ENCODE measurements at places on chromosomes 2 and 18.

- DNase-seq, result no peak
These were observed 56.3 kb downstream of the PHLPP1 start for GRCh38 chr18:62771494-62772270.

GRCh38 chr2:104769096-104769495, 84.8 kb upstream of the POU3F3 start:
- no peak for DNase-seq

- DNase-seq, result peak; percentile 77
These were observed 55.2 kb downstream of the LDLRAD4 start for GRCh38 chr18:13273800-13274199.

- DNase-seq, result no peak
These were observed 92.9 kb downstream of the ZEB2 start for GRCh38 chr2:144426981-144427479.

GRCh38 chr2:111952871-111953452, 54.6 kb downstream of the MERTK start:
- no peak for DNase-seq
